ENCODE measurements at places on chromosomes 2 and 18. TPM values are rescaled to one million over a fixed set of nuclear protein-coding genes. Genes with fewer than 3 reads are reported as not detected.

The ICOS gene
- total RNA-seq, result not detected

The RNF152 gene
- total RNA-seq, result 9.6 TPM

The HAAO gene
- 28.9 TPM for total RNA-seq

The ABCG5 gene
- total RNA-seq, result not detected

The KRTCAP3 gene
- 4.4 TPM for total RNA-seq

The SLC9A4 gene
- 0.11 TPM for total RNA-seq

The EIF2AK3 gene
- total RNA-seq, result 18.8 TPM

The CD302 gene
- 72.9 TPM for total RNA-seq

The ANKAR gene
- total RNA-seq, result 17.3 TPM

The LOXHD1 gene
- total RNA-seq, result 0.72 TPM

The COL3A1 gene
- total RNA-seq, result 361 TPM

The SIX3 gene
- not detected for total RNA-seq

The SERPINB12 gene
- not detected for total RNA-seq

The ZNF396 gene
- 0.83 TPM for total RNA-seq

The IL1A gene
- not detected for total RNA-seq

The TFCP2L1 gene
- total RNA-seq, result 0.64 TPM

The IL1B gene
- total RNA-seq, result 2.7 TPM

The BOD1L2 gene
- not detected for total RNA-seq

The VRK2 gene
- 17.0 TPM for total RNA-seq

The ONECUT2 gene
- under 0.01 TPM for total RNA-seq

The SEPTIN10 gene
- total RNA-seq, result 74.4 TPM

The HOXD11 gene
- total RNA-seq, result not detected

The DNAJC5G gene
- not detected for total RNA-seq

The ALPP gene
- total RNA-seq, result 0.20 TPM

The KIF5C gene
- total RNA-seq, result 2.5 TPM

The GDF7 gene
- 0.11 TPM for total RNA-seq

The GKN1 gene
- not detected for total RNA-seq

The TEKT4 gene
- 0.30 TPM for total RNA-seq

The ATP6V1C2 gene
- total RNA-seq, result not detected

The COBLL1 gene
- total RNA-seq, result 48.7 TPM

The GPR45 gene
- total RNA-seq, result not detected

The SLC8A1 gene
- total RNA-seq, result 7.7 TPM

The INPP5D gene
- total RNA-seq, result 8.4 TPM

The ARHGEF4 gene
- 17.8 TPM for total RNA-seq

Measured in ovary (tissue), 10 donors.